Activated T-cell treated with anti-CD3 and anti-CD28 coated beads for 4 hours (primary cell): ENCODE measurements at places on chromosomes 2 and 18.

GRCh38 chr2:75500633-75501032 lies 60.1 kb downstream of the EVA1A start:
- no peak for DNase-seq

GRCh38 chr18:31990823-31991222 lies 27.8 kb upstream of the RNF125 start:
- DNase-seq, result no peak

GRCh38 chr2:176128172-176128981 lies 1.1 kb upstream of the HOXD8 start:
- no peak for DNase-seq

- no peak for DNase-seq
These were observed 66.1 kb upstream of the DTNA start for GRCh38 chr18:34643989-34644388.

GRCh38 chr2:235283246-235283645 lies 210.6 kb upstream of the AGAP1 start:
- no peak for DNase-seq
